ENCODE measurements at places on chromosomes 12 and 14.

DNA sequence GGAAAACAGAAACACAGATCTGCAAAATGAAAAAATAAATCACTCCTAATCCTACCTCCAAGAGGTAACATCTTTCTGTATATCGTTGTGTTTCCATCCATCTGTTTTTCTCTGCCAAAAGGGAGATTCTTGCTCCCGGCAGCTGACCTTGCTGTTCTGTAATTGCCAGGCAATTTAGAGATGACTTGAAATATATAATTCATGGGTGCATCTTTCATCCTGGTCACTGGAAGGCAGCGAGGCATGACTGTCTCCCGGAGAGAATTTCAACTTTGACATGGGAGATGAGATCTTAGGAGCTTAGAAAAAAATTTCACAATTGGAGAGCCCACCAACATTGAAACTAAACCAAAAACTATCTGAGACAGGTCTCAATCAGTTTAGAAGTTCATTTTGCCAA lies 53.0 kb downstream of the WSCD2 start:
- no peak for DNase-seq

DNA sequence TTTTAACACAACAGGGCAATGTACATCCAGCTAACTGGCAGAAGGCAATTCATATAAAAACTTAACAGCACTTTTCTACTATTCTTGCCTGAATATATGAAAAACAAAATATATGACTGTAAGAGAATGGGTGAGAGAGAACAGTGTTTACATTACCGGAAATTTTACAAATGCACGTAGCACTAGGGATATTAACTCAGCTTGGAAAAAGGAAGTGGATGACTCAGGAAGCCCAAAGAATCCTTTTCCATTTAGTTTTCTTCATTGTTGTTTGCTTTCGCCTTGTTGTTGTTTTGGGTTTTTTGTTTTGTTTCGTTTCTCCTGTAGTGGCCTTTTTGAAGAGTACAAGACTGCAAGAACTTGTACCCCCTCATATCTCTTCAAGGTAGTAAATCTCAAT lies 295.5 kb downstream of the EGLN3 start:
- DNase-seq = no peak

DNA sequence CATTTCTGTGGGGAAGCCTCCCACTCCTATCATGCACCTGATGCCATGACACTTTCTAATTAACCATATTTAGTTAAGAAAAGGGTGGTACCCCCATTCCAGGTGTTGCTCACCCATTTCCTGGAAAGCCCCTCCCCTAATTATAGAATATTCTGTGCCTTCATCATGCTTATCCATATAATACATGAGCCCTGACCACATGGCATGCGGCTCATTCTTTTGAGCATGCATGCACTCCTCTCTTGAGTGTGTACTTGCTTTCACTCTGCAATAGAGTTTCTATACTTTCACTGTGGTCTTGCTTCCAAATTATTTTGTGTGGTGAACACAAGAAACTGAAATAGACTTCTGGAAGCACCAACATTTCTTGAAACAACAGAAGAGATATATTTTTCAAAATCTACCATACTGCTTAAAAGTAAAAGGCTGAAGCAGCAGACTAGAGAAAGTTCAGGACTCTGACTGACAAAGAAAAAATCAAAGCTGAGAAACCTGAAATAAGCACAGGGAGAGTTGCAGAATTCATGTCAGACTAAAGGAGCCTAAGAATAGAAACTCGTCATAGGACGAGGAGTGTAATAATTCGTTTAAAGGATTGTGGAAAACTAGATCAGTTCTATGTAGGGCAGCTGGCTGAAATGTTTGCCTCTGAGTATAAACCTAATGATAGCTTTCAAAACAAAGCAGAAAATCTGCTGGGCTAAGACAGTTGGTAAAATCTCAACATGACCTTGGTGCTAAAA lies 144.8 kb downstream of the KITLG start:
- no peak for DNase-seq

GRCh38 chr14:97993508-97994019 lies 1196.4 kb downstream of the VRK1 start:
- DNase-seq = no peak

DNA sequence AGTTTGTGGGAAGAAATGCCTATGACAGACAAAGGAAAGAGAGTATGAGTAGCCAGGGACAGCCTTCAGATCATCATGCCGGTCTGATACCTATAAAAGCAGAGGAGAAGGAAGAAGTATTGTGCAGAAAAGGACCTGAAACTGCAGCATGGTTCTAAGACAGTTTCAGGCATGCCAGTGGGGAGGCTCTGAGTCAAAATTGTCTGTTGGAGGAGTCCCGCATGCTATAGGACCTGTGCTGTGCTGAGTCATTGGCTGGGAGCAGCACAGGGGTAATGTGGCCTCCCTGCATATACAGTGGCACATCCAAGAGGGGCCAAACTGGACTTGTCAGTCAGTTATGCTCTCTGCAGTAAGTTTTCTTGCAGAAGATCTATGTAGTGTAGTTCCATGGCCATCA lies 40.7 kb downstream of the NEUROD4 start:
- DNase-seq = no peak

DNA sequence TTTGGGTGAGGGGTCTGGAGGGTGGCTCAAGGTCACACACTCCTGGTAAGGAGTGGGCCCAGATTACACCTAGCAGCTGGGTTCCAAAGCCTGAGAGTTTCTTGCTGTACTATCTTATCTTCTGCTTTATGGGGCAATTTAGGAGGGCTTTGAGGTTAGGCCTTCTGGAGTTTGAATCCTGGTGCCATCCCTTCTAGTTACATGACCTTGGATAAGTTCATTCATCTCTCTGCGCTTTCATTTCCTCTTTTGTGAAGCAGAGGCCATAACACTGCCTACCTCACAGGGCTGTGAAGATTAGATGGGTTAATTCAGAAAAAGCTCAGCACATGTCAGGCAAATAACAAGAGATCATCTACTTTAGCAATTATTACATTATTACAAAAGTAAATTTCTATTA lies 7.4 kb upstream of the KRT77 start:
- no peak for DNase-seq

- no peak for DNase-seq
Observed at GRCh38 chr14:69291396-69291795, 31.4 kb downstream of the GALNT16 start.

DNA sequence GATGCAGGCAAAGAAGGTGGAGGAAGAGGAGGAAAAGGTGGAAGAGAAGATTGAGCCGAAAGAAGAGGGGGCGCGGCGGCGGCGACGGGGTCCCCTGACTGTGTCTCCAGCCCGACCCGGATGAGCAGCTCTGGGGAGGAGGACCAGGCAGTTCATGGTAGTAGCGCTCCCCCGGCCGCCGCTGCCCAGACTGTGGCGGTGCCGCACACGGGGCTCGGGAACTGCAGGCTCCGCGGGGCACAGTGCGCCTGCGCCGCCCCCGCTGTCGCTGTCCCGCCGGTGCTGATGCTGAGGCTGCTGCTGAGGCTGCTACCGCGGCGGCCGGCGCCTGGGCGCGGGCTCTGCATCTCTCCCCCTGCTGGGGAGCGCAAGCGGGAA lies at the start of gene KCNH5:
TSS of gene KCNH5 (minus strand) at position 225 of the 378 bp plus-strand sequence. CDS start 272 bp downstream, outside the sequence.
- no peak for DNase-seq

- no peak for DNase-seq
Observed at GRCh38 chr14:32352631-32353030, 23.5 kb downstream of the AKAP6 start.

DNA sequence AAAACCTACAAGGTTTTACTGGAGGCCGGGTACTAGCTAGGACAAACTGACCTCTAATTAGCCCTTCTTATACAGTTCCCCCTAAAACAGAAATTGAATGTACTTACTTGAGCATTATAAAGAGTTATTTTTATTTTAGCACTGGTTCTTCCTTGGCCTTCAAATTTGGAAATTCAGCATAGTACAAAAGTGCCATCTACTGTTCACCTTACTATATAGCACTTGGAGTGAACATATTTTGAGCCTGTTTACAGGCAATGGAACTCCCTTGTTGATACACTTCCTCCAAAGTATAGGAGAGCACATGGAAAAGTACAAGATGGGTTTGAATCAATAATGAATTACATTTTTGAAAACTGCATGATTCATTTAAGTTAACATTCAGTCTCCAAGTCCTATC lies 3.9 kb upstream of the POC1B start:
- no peak for DNase-seq

- DNase-seq = no peak
Observed at GRCh38 chr12:112413855-112414625, 4.6 kb upstream of the RPL6 start.

DNA sequence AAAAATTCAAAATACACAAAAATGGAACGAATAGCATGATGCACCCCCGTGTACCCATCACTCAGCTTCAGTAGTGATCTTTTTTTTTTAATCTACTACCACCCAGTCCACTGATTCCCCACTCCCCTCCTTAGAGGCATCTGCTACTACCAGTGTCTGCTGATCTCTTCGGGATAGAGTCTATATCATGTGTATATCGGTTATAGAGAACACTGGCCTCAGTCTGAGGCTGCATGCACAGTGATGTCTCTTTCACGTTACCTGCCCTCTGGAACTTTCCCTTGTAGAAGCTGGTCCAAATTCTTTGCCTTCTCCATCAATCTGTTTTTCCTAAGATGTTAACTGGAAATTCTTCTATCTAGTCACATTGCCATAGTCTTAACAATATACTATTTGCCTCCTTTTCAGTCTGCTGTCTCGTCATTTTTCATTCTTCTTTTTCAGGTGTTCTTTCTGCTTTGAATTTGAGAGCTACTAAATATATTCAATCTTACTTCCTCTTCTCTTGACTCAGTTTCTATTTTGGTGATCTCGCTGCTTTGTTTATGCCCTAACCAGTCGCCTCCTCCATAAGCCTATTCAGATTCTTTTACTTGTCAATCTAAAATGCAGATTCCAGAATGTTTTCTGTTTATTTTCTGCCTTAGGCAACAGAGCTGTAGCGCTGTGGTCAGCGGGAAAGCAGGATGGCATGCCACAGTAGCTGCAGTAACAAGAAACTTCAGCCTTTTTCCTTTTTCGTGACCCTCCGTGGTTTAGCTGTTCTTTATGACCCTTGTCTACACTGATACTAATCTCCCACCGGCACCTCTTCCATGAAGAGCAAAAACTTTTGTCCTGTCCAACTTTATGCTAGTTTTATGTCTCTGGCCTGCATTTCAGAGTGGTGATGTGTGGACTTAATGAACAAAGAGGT lies 67.0 kb downstream of the FBXW8 start:
- no peak for DNase-seq
